ENCODE measurements at places on chromosomes 4 and X.
A peak's percentile ranks its signal among the peaks of the same experiment; 100 is the strongest.

GRCh38 chrX:16765594-16765993 is 20.7 kb upstream of the TXLNG start:
- DNase-seq, result no peak

- DNase-seq, result no peak
Observed at GRCh38 chr4:6495296-6495590, 22.8 kb upstream of the PPP2R2C start.

GRCh38 chrX:133859336-133859735 is 126.1 kb downstream of the GPC3 start:
- DNase-seq, result no peak

- no peak for DNase-seq
Observed at GRCh38 chr4:182453830-182454229, 210.6 kb downstream of the TENM3 start.

GRCh38 chr4:14787894-14788293 is 214.4 kb upstream of the CPEB2 start:
- DNase-seq, result no peak

DNA sequence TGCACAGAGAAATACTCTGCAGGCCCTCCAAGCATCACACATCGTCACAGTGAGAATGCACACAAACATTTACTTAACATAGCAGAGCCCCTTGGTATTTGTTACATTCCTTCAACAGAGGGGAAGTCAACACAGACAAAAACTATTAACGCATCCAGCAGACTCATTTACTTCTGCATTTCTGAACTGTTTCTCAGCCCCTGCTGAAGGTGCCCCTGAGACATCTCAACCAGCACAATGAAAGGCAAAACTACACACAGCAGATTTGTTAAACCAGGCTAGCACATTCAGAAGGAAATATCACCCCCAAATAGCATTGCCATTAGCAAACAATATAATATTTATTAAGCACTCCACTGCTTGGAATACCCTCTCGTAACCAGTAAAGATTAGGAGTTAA is 367.0 kb downstream of the RAB28 start:
- no peak for DNase-seq

GRCh38 chrX:96464880-96465558 is 219.6 kb upstream of the DIAPH2 start:
- DNase-seq, result no peak

DNA sequence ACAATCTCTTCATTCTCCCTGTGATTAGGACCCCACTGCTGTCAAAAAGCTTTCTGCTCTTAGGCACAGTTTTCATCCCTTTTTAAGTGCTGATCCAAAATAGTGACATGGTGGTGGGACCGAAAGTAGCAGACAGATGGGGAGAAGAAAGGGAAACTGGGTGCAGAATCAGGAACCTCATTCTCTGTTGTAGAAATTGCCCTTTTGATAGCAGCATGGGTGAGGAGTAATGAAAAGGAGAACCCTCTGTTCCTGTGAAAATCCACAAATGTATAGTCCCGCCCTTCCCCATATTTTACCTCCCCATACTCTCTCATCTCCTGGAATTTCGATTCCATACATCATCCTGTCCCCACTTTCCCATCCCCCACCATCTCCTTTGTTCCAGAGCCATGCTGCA is 126.5 kb downstream of the STIM2 start:
- no peak for DNase-seq

GRCh38 chrX:118522230-118522926 is 26.8 kb downstream of the DOCK11 start:
- no peak for DNase-seq

GRCh38 chrX:115583496-115584004 is 22.6 kb downstream of the PLS3 start:
- no peak for DNase-seq

GRCh38 chr4:110041735-110042134 is 129.1 kb downstream of the EGF start:
- DNase-seq, result no peak

DNA sequence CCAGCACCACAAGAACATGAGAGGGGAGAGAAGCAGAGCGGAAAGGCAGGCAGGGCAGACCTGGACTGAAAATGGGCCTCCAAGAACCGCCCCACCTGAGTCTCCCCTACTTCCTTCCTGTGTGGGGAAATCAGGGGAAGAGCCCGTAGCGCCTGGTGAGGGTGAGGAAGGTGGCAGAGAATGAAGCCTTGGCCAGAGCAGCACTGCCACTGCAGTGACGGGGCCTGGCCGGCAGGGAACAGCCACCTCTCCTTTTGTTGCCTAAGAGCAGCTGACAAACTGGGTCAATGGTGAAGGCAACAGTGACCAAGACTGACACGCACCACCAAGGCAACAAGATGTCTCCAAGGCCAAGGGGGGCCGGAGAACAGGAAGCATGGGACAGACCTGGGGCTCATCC is 58.4 kb upstream of the CBR4 start:
- DNase-seq, result no peak

- no peak for DNase-seq
Observed at GRCh38 chr4:137861682-137862081, 329.4 kb upstream of the PCDH18 start.

DNA sequence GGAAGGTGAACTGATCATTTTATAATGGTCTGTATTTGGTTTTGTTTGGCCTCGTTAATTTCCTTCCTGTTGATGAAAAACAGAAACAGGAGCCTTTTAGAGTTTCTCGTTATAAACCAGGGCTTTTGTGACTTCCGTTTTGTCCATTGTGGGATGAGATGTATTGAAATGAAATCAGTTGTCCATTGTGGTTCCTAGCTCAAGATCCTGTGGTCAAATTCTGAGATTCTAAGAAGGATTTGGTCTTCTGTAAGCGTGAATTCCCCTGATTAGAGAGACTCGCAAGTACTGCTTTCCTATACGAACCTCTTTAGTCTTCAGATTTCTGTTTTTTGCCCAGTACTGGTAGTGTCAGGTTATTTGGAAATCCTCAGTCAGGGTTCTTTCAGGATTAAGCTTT is 101.7 kb downstream of the RAPGEF2 start:
- no peak for DNase-seq

- DNase-seq, result no peak
Observed at GRCh38 chr4:182268966-182269365, 25.8 kb downstream of the TENM3 start.

GRCh38 chr4:104395168-104395614 is 99.5 kb downstream of the CXXC4 start:
- no peak for DNase-seq

- no peak for DNase-seq
Observed at GRCh38 chr4:167717495-167717894, 374.8 kb upstream of the ANXA10 start.

DNA sequence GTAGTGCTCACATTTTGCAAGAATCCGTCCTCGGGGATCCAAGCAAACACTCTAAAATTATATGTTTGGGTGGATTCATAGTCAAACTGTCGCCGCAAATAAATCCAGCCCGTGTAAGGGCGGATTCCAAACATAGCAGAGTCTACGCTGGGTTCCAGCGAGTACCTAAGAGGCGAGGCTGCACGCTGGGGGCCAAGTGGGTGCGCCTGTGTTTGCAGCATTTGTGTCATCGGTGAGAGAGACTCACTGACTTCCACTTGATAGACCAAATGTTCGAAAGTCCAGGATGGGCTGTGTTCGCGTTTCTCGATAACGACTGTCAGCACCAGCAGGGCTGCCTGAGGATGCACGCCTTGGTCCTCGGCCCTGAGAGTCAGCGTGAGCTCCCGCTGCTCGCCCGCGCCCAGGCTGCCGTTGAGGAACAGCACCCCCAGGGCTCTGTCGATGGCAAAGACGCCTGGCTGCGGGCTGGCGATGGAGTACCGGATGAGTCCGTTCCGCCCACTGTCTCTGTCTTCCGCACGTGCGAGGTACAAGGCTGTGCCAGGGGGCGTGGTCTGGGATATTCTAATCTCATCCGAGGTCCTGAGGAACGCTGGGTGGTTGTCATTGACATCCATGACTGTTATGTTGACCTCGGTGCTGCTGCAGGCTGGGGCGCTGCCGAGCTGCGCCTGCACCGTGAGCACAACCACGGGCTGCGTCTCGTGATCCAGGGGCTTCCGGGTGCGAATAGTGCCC is 158.7 kb downstream of the DCHS2 start:
- peak; percentile 29 for DNase-seq

DNA sequence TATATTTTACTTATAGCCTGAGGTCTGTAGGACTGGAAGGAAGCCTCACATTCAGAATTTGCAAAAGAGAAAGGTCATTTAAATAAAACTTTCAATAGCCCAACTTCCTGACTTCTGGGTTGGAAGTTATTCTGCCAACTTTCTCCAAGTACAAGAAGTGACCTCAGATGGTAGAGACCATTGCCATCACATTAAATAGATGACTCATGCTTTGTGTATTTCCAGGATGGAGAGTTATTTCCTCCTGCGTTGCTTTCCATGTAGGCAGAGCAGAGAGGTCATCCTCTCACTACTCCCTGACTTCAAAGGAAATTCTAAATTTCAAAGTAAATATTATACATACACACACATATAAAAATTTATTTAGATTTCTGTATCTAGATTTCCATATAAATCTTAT is 73.0 kb upstream of the NR3C2 start:
- no peak for DNase-seq

DNA sequence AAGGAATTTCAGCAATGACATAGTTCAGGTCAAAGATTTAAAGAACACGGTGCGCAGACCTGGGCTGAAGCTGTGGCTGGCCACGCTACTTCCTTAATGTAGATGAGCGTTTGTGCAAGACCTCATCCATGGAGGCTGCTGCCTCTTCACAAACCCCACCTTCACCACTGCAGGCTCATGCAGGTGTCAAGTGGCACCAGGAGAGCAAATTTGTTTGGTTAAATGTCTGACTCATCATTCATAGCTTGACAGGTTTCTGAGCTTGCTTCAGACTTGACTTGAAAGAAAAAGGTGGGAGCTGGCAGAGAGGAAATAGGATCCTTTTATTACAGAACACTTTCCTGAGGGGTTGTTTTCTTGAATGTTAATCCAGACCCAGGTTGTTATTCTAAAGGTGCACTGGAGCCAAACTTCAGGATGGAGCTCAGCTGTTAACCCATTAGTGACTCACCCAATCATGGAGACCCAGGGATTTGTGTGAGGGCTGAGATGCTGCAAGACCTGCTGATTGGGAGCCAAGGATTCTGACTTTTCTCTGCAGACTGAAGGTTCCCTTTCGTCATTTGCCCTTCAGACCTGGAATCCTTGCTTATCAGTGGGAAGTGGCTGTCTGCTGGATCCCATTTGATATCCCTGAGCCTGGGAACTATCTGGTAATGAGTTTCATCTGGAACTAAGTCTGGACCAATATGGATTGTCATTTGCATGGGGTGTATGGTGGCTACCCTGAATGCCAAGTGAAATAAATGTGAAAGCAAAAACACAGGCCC is 315.3 kb downstream of the PTTG2 start:
- DNase-seq, result no peak

GRCh38 chr4:146359771-146360170 is 145.4 kb downstream of the REELD1 start:
- no peak for DNase-seq

- DNase-seq, result no peak
Observed at GRCh38 chr4:139655116-139655515, 10.5 kb upstream of the MGST2 start.

GRCh38 chr4:159358226-159358625 is 255.3 kb downstream of the RAPGEF2 start:
- DNase-seq, result no peak

- DNase-seq, result no peak
Observed at GRCh38 chr4:67207941-67208441, 337.3 kb downstream of the CENPC start.

- no peak for DNase-seq
Observed at GRCh38 chr4:84684361-84684760, 101.4 kb downstream of the CDS1 start.

- DNase-seq, result no peak
Observed at GRCh38 chrX:22278375-22278774, 5.7 kb downstream of the CBLL2 start.

- DNase-seq, result no peak
Observed at GRCh38 chr4:22398671-22399070, 117.2 kb downstream of the ADGRA3 start.

- DNase-seq, result no peak
Observed at GRCh38 chr4:139978692-139979091, 175.3 kb downstream of the MAML3 start.

GRCh38 chrX:136865270-136866158 is 15.0 kb downstream of the RBMX start:
- no peak for DNase-seq

- no peak for DNase-seq
Observed at GRCh38 chr4:25621027-25621930, 34.4 kb upstream of the SLC34A2 start.

- DNase-seq, result no peak
Observed at GRCh38 chr4:168279556-168279955, 39.0 kb downstream of the DDX60 start.

DNA sequence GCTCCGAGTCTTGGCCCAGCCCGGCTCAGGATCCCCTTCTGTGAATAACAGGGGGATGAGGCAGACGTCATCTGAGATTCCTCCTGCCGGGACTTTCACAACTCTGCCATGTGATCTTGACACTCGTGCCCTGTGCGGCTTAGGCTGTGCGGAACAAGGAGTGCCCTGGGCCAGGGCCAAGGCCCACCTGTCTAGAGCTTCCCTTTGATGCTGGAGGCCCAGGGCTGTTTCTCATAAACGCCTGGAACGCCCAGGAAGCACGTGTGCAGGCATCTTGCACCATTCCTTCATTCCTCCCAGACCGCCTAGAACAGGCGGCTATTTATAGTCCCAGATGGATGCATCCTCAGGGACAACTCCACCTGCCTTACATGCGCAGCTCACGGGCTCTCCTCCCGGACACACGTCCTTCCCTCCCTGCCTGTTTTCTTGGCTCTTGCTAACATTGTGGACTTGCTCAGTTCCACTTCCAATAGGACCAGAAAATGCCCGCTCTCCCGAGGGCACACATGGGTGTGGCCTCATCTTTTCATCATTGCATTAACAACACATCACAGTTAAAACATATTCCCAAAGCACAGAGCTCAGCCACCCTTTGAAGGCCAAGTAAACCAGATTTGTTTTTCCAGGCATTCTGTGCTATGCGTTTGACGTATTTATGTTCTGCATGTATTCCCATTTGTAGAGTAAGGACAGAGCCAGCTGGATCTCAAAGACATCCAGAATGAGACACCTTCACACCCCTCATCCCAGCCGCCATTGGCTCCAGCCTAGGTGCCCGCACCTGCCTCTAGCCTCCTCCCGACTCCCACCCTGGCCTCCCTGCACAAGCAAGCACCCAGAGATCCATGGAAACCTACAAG is 57.2 kb downstream of the ABLIM2 start:
- DNase-seq, result no peak

GRCh38 chrX:154429711-154430110 is 1.2 kb downstream of the ATP6AP1 start:
- DNase-seq, result no peak

- DNase-seq, result no peak
Observed at GRCh38 chrX:30874851-30875250, 14.2 kb downstream of the TAB3 start.

DNA sequence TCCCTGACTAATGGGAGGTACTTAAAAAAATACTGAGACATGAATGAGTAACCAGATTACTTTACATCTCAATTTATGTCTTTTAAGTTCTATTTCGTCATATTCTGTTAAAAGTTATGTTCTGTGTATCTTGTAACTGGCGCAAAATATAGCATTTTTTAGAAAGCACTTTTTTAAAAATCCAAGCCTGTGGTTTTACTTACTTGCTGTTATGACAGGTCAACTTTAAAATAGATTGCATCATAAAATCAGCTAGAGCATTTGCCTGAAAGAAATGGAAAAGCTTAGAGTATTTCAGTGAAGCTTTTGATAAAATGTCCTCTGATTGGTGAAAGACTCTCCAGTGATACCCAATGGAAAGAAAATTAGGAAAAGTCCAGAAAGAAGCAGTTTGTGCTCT is 1892.3 kb upstream of the TENM3 start:
- no peak for DNase-seq

GRCh38 chr4:24321131-24321530 is 263.2 kb downstream of the DHX15 start:
- no peak for DNase-seq

- no peak for DNase-seq
Observed at GRCh38 chr4:11724731-11725130, 296.0 kb upstream of the HS3ST1 start.

All from activated CD4-positive, alpha-beta T cell treated with anti-CD3 and anti-CD28 coated beads for 4 hours (primary cell).